Nephron progenitor cell (in vitro differentiated cells): ENCODE measurements at places on chromosomes 16 and 17.

GRCh38 chr17:2710803-2711607, 559 bp downstream of the CLUH start:
- DNase-seq = peak; percentile 54

DNA sequence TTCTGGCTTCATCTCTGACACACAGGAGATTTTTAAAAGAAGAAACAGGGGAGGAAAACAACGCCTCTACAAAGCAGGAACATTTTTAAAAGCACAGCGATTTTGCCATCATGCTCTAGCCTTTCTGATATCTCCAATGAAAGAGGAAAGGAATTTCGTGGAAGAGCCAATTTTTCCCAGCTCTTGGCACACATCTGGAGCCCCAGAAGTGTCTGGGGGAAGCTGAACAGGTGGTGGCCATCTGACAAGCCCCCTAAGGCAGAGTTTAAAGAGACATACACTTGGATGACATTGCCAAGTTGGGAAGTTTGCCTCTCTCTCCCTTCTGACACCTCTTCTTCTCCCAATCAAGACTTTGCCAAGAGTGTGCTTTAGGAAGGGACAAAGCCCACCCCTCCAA, 82.1 kb downstream of the CCT6B start:
- DNase-seq = no peak

DNA sequence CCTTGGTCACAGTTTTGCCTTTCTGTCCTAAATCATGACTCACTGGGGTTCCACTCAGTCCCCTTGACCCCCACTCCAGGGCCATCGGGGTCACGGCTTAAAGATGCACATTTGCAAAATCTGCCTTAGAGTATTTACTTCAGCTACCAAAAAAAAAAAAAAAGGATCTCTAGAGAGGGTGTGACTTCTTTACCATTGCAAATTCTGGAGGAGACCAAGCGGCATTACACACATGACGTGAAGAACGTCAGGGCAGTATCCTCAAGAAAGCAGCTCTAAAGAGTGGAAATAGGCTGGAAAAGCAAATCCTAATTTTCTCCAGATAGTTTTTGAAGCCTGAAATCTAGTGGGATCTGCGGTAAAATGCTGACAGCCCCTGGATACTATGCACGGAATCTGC, 25.6 kb downstream of the SLC6A4 start:
- DNase-seq = no peak

DNA sequence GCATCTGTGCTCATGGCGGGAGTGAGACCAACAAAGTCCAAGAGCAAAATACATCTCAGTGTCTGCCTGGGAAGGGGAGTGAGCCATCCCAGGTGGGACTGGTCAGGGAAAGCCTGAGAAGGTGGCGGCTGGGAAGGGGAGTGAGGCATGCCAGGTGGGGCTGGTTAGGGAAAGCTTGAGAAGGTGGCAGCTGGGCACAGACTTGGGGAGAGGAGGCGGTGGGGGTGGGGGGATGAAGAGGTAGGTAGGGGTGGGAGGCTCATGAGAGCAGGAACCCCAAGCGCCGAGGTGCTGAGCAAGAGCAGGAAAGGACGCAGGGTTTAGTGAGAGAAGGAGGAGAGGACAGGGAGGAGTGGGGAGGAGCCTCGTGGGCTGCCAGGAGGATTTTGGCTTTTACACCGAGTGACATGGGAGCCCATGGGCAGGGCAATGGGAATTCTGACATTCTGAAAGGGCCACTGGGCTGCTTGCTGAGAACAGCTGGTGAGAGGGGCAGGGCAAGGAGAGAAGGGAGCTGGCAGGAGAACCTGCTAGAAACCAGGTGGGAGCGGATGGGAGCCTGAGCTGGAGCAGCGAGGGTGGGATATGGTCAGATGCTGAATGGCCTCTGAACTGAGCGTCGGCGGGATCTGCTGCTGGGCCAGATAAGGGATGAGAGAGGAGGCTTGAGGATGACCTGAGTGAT, 256.1 kb upstream of the RPL38 start:
- no peak for DNase-seq

GRCh38 chr17:29948448-29949215, 7.2 kb downstream of the EFCAB5 start:
- DNase-seq = no peak

DNA sequence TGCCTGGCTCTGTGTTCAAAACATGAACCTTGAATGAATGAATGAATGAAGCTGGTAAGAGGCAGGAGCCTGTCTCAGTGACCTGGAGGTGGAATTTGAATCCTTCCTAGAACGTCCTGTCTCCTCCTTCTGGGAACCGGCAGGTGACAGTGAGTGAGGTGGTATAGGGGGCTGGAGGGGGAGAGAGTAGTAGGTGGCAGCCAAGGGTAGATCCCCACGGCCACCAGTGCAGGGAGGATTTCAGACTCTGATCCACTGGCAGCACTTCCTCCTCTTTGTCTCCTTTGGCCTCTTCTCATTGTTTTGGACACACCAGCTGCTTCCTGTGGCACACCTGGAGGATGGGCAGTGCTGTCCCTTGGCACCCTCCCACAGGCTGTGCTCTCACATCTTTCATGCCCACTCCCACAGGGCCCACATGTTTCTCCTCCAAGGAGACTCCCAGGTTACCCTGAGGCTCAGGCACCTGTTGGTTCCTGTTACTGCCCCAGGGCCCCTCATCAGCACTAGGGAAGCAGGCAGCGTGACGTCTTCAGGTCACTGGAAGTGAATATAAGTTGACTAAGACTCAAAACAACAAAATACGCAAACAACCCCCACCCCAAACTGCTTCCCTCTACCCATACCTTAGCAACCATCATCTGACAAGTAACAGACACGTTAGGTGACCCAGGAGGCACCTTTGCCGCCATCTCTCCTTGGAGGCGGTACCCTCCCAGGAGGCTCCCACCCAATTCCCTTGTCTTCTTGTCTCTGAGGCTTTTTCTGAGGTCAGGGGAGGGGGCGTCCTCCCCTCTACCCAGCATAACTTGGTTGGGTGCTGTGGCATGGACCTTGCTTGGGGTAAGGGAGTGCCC, 84.6 kb downstream of the N4BP1 start:
- no peak for DNase-seq

- no peak for DNase-seq
Observed at GRCh38 chr17:32264823-32265191, 825 bp upstream of the RHBDL3 start.

DNA sequence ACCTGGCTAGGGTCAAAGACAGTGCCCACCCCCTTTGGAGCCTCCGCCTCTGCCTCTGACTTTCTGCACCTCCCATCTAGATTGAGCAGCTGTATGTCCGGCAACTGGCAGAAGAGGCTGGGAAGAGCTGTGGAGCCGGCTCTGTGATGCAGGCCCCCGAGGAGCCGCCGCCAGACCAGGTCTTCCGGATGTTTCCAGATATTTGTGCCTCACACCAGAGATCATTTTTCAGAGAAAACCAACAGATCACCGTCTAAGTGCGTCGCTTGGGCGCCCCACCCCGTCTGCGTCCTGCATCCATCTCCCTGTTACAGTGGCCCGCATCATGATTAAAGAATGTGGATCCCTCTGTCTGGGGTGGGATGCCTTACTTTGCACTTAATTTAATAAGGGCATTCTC, 22.1 kb downstream of the IRF8 start:
- DNase-seq = no peak

- DNase-seq = no peak
Observed at GRCh38 chr16:31441956-31442355, 633 bp downstream of the ZNF843 start.

- no peak for DNase-seq
Observed at GRCh38 chr16:53744449-53744848, 40.5 kb downstream of the FTO start.

DNA sequence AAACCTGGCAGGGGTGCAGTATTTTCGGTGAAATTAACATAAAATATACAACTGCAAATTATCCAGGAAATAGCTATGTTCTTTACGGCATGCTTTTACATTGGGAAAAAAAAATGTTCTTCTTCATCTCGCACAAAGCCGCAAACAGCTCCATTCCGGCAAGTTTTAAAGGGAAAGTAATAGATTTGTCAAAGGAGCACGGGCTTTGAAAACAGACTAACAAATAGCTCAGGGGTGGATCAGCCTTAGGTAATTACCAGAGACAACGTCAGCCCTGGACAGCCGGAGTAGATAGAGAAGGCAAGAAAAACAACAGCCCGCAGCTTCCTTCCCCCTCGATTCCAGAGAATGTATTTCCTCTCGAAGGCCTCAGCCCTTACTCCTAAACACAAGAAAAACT, 222.5 kb downstream of the C16orf78 start:
- no peak for DNase-seq

- peak; percentile 46 for DNase-seq
Observed at GRCh38 chr17:57518587-57519581, 226.2 kb downstream of the CCDC182 start.
